ENCODE measurements at places on chromosomes 7 and 10. TPM values are rescaled to one million over a fixed set of nuclear protein-coding genes. Genes with fewer than 3 reads are reported as not detected.

The FGFR2 gene
- polyA plus RNA-seq: 0.22 TPM

The SRRT gene
- 47.6 TPM for polyA plus RNA-seq

DNA sequence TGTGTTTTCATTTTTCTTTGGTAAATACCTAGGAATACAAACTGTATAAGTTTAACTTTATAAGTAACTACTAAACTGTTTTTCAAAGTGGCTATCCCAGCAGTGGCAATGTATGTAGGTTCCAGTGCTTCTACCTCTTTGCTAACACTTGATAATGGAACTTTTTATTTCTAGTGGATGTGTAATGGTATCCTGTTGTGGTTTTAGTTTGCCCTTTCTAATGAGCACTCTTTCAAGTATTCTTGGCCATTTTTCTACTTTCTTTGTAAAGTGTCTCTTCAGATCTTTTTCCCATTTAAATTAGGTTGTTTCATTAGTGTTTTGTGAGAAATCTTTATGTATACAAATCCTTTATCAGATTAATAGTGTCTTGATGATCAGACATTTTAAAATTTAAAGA, 4.6 kb downstream of the KIF20B start:
- DNase-seq: no peak

DNA sequence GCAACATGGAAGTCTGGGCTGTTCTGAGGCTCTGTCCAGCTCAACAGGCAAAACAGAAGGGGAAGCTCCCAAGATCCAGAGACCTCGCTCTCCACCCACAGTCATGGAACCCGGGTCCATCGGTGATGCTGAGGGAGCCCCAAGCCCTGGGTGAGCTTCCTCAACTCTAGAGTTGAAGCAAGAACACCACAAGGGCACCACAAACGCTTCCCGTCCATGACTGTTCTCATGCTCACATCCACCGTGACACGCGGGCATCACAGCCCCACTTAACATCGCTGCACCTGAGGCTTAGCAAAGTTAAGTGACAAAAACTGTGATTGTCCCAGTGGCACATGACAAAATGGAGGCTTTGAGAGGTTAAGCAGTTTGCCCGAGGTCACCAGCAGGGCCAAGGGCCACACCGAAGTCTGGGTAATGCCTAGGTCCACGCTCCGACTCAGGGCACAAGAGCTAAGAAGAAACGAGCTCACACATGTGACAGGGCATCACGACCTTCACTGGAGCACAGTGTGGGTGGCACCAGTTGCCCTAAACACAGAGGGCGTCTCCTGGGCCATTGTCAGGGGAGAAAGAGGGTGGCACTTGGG, 110.6 kb downstream of the OAT start:
- DNase-seq: no peak

- DNase-seq: no peak
Measured at GRCh38 chr10:26357203-26357602, 80.9 kb upstream of the APBB1IP start.

- DNase-seq: peak; percentile 15
Measured at GRCh38 chr10:33419311-33419710, 84.8 kb upstream of the NRP1 start.

The NUDT13 gene
- polyA plus RNA-seq: 1.4 TPM

DNA sequence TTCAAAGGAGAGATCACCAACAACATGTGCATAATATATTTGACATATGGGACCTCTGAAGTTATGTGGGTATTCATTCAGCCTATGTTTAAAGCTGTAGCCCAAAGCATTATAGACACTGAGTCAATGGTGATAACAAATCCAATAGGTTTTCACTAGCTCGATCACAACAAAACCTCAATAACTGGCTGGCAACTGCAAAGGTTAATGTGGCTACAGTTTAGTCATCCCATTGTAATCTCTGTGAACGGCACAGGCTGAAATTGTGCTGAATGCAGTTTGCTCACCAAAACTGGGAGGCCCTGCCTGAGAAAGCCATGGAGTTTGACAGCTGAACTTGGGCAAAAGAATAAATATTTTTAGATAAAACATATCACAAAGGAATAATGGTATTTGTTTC, 152.4 kb upstream of the ADO start:
- DNase-seq: no peak

Data from heart right ventricle (tissue), 16 donors.